ENCODE measurements at places on chromosomes 1 and 21. TPM values are rescaled to one million over a fixed set of nuclear protein-coding genes. Genes with fewer than 3 reads are reported as not detected.

DNA sequence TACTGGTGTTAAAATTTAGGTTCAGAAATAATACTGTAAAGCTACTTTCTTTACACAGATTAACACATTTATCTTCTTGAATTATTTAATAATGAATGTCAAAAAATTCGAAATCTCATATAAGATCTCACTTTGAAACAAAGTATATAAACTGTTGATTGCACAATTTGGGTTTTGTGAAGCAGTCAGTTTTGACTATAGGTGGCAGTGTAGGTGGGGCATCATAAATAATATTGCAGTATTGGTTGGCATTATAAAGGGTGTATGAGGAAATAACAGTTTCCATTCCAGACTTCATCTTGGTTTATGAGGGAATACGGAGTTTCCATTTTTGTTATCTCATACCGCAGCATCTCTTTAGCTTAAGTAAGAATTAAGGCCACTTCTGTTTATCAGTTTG is 49.9 kb downstream of the SUCO start:
- no peak for DNase-seq

The ARHGAP30 gene
- total RNA-seq, result 3.0 TPM

DNA sequence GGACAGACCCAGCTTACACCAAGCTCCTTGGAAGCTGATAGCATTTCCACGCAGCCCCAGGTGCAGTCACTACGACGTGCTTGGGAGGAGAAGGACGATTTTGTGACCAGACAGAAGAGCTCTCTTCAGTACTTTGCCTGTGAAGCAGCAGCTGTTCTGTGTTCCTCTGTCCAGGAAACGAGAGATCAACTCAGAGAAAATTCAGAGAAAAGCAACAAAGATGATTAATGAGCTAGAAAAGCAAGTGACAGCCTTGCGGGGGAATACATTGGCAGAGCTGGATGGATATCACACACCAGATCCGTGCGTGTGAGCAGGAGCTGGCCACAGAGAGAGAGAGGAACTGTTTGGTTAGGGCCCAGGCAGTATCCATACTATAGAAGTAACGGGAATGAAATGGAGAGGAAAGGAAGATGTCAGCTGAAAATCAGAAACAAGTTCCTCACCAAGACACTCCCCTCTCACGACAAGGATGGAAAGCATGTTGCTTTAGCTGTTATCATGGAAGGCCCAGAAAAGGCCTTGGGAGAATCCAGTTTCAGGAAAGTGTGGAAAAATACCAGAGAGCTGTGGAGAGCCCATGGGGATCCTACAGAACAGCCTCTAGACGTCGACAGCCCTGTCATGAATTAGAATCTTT is 106.2 kb downstream of the TOMM20 start:
- DNase-seq, result peak; percentile 72

GRCh38 chr1:63867429-63868176 is 93.8 kb downstream of the ROR1 start:
- no peak for DNase-seq

DNA sequence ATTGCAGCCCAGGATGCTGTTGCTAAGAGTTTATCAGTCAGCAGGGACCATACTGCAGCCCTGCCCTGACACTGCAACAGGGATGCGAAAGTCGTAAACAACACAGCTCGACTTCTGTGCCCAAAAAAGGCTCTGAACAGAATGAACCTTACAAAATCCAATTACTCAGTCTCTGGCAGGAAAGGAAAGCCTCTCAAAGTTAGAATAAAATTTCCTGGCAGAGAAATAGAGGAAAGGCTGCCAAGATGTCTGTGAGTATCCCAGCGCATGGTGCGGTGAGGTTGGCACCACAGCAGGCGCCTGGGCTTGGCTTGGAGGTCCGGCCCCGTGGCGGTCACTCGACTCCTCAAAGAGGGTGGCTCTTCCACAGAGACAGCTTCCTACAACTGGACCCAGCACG is 185.8 kb downstream of the PCP4 start:
- DNase-seq, result peak; percentile 92

The DNAJC6 gene
- total RNA-seq, result 2.9 TPM

- DNase-seq, result peak; percentile 38
Observed at GRCh38 chr1:8424539-8425116, 106.7 kb downstream of the SLC45A1 start.

All from tongue (tissue), 3 donors.